ENCODE measurements at places on chromosomes 7 and 10.

GRCh38 chr10:108362961-108363360 is 1198.5 kb upstream of the SORCS1 start:
- no peak overlapping the region for H3K27ac ChIP-seq
- no peaks in the 10 kb centered on the region for H3K4me1 ChIP-seq
- H3K36me3 ChIP-seq: no peaks in the 10 kb centered on the region

DNA sequence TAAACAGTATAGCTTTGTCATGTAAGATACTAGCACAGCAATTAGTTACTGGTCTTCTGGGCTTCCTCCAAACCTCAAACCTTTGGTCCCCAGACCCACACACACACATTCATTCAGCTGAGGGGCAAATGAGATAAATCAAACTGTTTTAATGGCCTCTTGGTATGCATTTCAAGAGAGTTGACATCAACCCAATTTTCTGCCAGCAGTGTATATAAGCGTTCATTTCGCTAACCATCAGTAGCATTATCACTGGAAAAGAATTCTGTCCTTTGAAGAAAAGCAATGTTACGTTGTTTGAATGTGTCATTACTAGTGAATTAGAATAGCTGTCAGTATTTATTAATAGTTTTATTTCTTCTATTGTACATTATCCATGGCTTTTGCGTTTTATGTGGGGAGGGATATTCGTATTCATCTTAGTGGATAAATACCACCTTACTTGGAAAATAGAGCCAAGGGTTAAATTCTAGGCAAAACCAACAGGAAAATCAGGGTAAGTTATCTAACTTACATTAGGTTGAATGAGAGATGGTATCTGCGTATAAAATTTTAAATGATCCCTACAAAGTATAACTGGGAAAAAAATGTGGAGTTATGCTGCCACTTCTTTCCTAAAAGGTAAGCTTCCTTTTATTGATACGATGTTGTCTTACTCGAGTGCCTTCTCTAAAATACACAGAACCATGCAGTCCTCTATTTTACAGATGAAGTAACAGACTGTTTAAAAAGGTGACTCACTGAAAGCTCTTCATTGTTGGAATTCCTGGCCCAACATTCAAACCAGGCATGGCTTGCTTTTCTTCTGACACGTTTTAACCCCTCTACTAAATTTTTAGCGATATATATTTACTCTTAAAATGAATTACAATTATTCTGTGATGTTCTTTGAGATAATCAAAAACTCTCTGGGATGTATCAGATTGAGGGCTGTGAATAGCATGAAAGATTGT is 2.0 kb upstream of the ZMYND11 start:
- no peak overlapping the region for H3K27ac ChIP-seq
- H3K36me3 ChIP-seq: no peaks in the 10 kb centered on the region
- H3K4me1 ChIP-seq: peaks cover 23% of the 10 kb centered on the region
- H3K27me3 ChIP-seq: no peaks in the 10 kb centered on the region
- no peak overlapping the region for H3K4me3 ChIP-seq
- no peak for DNase-seq

- peak overlapping the region; percentile 13 for H3K27ac ChIP-seq
- peaks cover 25% of the 10 kb centered on the region for H3K4me1 ChIP-seq
- no peaks in the 10 kb centered on the region for H3K27me3 ChIP-seq
- peak; percentile 61 for DNase-seq
- H3K4me3 ChIP-seq: peak overlapping the region; percentile 39
Observed at GRCh38 chr7:32905175-32905662, 13.7 kb upstream of the KBTBD2 start.

DNA sequence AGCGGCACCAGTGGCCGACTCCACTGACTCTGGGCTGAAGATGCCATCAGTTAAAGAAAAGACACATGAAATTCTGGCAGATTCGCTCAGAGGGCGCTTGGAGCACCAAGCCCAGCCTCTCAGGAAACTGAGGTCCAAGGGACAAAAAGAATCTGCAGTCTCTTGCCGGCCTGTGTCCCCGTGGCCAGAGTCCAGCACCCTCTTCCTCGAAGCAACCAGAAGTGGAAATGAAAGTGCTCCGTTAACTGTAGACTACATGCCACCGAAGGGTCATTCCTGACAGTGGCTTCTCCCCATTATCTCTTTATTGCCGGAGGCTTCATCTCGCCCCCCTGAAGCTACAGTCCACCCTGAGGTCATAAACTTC is 1.0 kb upstream of the CHST15 start:
- peaks cover 23% of the 10 kb centered on the region for H3K27me3 ChIP-seq
- no peaks in the 10 kb centered on the region for H3K36me3 ChIP-seq
- H3K27ac ChIP-seq: no peak overlapping the region
- no peak overlapping the region for H3K4me3 ChIP-seq

- H3K27ac ChIP-seq: no peak overlapping the region
- no peaks in the 10 kb centered on the region for H3K27me3 ChIP-seq
- H3K36me3 ChIP-seq: no peaks in the 10 kb centered on the region
- H3K4me3 ChIP-seq: no peak overlapping the region
- no peak for DNase-seq
Observed at GRCh38 chr10:79416578-79417255, 28.7 kb downstream of the ZCCHC24 start.

DNA sequence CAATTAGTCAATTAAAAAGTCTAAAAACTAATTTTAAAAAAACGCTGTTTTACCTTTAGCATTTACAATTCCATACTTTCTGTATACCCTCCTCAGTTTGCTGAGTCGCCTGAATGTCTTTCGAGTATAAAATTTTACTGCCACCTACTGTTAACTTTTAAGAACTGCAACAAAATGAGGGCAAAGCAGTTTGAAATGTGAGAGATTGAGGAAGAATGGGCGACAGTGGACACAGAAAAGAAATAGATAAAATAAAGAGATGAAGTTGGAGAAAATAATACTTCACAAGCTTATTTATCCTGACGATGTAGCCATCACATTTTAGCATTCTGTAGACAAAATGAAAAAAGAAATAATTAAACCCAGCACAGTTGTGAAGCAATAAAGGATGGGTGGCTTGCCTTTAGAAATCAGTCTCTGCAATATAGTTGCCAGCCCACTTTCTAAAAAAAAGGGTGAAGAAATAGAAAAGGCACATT is 110.8 kb upstream of the PTN start:
- H3K4me1 ChIP-seq: no peaks in the 10 kb centered on the region
- DNase-seq: no peak
- no peaks in the 10 kb centered on the region for H3K27me3 ChIP-seq
- no peaks in the 10 kb centered on the region for H3K36me3 ChIP-seq
- no peak overlapping the region for H3K27ac ChIP-seq
- no peak overlapping the region for H3K4me3 ChIP-seq

- no peaks in the 10 kb centered on the region for H3K4me1 ChIP-seq
- H3K27ac ChIP-seq: no peak overlapping the region
- no peak for DNase-seq
- no peaks in the 10 kb centered on the region for H3K27me3 ChIP-seq
- no peak overlapping the region for H3K4me3 ChIP-seq
Observed at GRCh38 chr7:112476390-112477052, 4.3 kb upstream of the LSMEM1 start.

DNA sequence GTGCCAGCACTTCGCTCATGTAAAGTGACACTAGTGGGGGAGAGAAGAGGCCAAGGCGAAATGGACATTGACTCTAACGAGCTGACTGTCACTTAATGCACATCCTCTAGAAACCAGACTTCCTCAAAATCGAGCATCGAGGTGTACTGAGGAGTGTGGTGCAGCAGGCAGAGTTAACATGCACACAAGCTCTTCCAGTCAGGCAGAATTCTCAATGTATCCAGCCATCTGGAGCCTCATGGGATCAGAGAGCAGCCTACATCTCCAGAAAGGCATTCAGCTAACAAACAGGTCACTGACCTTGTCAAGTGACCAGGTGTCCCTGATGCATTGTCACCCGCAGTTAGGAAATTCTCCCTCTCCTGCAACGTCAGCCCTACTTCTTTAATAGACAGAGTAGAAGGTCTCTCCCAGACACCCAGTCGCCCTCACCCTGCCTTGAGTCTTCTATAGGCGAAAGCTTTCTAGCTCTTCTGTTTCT is 259.8 kb upstream of the AOAH start:
- no peak overlapping the region for H3K27ac ChIP-seq
- H3K4me1 ChIP-seq: peaks cover 5% of the 10 kb centered on the region
- no peaks in the 10 kb centered on the region for H3K27me3 ChIP-seq
- no peaks in the 10 kb centered on the region for H3K36me3 ChIP-seq
- H3K4me3 ChIP-seq: no peak overlapping the region

DNA sequence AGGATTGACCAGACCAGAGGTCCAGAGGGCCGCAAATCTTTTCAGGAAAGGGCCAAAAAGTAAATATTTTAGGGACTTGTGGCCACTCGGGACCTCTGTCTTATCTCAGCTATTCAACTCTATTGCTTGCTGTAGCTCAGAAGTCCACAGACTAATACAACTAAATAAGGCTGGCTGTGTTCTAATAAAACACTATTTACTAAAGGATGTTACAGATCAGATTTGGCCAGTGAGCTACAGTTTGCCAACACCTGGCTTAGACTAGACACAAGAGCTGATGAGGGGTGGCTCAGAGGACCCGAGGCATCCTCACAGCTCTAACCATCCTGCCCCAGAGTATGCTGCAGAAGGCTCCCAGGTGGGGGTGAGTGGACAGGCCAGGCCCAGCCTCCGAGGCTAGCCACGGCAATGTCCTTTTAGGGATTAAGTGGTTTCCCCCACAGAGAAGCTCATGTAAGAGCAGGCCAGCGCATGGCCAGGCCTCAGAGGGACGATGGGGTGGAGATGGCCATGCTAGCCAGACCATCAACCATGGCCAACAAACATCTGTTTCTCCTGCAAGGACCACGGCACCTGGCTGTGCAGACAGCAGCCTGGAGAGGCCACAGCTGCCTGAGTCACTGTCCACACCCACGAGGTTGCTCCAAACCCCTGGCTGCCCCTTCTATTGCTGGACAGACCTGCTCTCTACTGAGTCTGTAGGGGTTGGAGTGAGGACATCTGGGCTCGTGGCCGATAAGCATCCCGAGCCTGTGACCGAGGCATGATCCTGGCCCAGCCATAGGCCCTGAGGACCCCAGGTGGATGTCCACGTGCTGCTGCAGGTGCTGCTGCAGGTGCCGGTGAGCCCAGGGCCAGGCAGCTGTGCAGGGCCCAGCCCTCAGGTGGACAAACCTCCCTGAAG is 76.5 kb downstream of the AFAP1L2 start:
- H3K27me3 ChIP-seq: no peaks in the 10 kb centered on the region
- no peak for DNase-seq
- no peaks in the 10 kb centered on the region for H3K4me1 ChIP-seq
- H3K27ac ChIP-seq: no peak overlapping the region
- H3K36me3 ChIP-seq: no peaks in the 10 kb centered on the region
- no peak overlapping the region for H3K4me3 ChIP-seq

- no peak overlapping the region for H3K4me3 ChIP-seq
- DNase-seq: no peak
- no peaks in the 10 kb centered on the region for H3K36me3 ChIP-seq
- H3K27ac ChIP-seq: no peak overlapping the region
- no peaks in the 10 kb centered on the region for H3K4me1 ChIP-seq
Observed at GRCh38 chr7:143069912-143070500, 17.9 kb downstream of the OR6V1 start.

GRCh38 chr7:120370954-120371353 is 98.0 kb downstream of the KCND2 start:
- no peaks in the 10 kb centered on the region for H3K27me3 ChIP-seq
- no peak overlapping the region for H3K27ac ChIP-seq
- no peaks in the 10 kb centered on the region for H3K36me3 ChIP-seq
- no peaks in the 10 kb centered on the region for H3K4me1 ChIP-seq

DNA sequence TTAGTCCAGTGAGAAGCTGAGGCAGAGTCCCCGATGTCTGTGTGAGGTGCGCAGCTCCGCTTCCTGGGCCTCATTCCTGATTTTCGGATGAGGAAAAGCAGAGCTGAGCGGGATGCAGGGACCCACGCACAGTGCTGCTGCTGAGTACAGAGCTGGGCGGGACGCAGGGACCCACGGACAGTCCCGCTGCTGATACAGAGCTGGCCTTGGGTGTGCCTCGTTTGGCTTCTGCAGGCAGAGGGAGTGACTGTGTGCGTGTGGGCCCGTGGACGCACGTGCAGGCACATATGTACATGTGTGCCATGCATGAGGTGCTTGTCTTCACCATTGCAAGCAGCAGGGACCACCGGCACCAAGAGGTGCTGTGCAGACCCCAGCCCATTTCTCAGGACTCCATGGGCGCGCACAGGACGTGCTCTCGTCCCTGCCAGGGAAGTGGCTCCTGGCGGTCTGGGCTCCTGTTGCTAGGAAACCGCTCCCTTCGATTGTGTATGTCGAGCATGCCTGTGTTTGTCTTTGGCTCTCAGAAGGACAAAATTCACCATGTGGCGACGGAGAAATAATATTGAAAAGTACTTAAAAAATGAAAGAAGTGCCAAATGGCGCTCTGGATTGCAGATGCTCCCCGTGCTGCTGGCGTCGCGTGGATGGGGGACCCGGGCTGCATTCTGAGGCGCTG is 303.8 kb upstream of the MKI67 start:
- H3K36me3 ChIP-seq: no peaks in the 10 kb centered on the region
- H3K27ac ChIP-seq: no peak overlapping the region
- DNase-seq: no peak
- no peaks in the 10 kb centered on the region for H3K4me1 ChIP-seq

GRCh38 chr10:75040576-75040975 is 70.9 kb upstream of the SAMD8 start:
- no peaks in the 10 kb centered on the region for H3K27me3 ChIP-seq
- peaks cover 16% of the 10 kb centered on the region for H3K4me1 ChIP-seq
- H3K4me3 ChIP-seq: no peak overlapping the region
- DNase-seq: no peak

DNA sequence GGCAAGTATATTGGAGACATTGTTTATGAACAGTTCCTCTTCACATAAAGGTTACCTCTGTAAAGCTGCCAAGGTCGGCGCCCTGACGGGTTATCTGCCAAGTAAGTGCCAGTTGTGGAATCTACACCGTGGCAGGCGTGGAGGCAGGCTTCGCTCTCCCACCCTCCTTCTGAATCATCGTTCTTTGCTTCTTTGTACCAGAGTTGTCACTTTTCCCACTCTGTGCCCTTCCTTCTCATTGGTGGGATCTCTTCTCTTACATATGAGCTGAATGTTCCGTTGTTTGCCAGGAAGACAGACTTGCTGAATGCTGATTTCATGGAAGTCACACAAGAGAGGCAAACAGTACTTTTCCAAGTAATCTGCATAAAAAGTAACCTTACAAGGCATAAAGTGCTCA is 40.6 kb upstream of the PTPRZ1 start:
- no peak overlapping the region for H3K27ac ChIP-seq
- no peaks in the 10 kb centered on the region for H3K4me1 ChIP-seq
- H3K36me3 ChIP-seq: no peaks in the 10 kb centered on the region
- no peak for DNase-seq
- no peak overlapping the region for H3K4me3 ChIP-seq

Data from CD4-positive, alpha-beta T cell (primary cell).